ENCODE measurements at places on chromosomes 1 and 21. TPM values are rescaled to one million over a fixed set of nuclear protein-coding genes. Genes with fewer than 3 reads are reported as not detected.

DNA sequence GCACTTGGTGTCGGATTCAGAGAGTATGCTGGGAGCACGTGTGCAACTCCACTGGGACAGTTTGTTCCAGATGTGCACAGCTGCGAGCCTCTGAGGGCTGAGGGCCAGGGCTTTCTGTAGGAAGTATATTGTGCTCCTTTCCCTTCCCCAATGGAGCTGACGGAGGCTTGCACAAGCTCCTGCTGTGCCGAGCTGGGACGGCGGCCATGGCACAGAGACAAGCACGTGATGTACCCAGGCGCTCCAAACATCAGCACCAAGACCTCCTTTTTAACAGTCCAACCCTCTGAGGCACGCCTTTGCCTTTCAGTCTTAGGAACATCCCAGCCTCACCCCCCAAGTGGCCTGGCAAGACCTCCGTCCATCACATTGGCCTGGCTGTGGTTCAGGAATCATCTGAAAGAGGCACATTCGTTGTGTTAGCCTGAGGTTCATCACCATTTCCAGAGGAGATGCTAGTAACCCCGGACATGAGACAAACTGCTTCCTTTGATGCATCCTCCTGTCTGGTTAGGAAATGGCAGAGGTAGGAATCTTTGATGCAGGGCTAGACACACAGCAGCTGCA is 339.2 kb upstream of the KAZN start:
- DNase-seq: no peak

Gene PRKAA2
- total RNA-seq: 8.6 TPM

Gene OR2L2
- total RNA-seq: 0.22 TPM

Gene ATF3
- 14.6 TPM for total RNA-seq

- no peak for DNase-seq
Observed at GRCh38 chr1:25989440-25990234, 8.2 kb downstream of the PAFAH2 start.

DNA sequence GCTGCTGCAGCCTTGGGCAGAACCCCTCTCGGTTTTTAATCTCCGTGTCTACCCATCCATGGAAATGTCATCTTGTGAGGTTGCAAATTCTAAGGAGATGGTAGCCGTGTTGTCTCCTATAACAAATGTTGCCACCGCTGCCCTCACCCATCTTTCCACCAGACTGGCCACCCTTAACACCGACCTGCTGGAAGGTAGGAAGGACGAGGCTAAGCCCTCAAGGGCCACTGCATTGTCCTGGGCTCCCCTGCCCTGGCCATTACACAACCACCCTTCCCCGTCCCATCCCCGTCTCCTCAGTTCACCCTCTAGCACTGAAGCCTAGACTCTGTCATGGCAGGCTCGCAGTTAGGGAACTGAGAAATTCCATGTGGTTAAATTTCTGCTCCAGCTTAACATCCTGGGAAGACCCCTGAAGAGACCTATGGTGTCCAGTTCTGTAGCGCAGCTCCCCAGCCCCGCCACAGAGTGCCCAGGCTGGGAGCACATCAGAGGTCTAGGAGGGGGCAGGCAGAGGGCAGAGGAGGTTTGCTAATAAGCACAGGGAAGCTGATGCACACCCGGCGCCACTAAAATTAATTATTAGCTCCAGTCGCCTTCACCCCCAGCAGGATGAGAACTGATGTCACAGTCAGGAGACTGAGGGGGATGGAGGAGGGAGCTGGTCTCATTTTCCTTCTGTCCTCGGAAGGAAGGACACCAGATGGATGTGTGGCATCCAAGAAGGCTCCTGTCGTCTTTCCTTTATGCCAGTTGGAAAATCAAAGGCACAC is 38.3 kb downstream of the STUM start:
- no peak for DNase-seq

Gene IGSF3
- total RNA-seq: 41.5 TPM
